ENCODE measurements at places on chromosomes 2 and 18.

DNA sequence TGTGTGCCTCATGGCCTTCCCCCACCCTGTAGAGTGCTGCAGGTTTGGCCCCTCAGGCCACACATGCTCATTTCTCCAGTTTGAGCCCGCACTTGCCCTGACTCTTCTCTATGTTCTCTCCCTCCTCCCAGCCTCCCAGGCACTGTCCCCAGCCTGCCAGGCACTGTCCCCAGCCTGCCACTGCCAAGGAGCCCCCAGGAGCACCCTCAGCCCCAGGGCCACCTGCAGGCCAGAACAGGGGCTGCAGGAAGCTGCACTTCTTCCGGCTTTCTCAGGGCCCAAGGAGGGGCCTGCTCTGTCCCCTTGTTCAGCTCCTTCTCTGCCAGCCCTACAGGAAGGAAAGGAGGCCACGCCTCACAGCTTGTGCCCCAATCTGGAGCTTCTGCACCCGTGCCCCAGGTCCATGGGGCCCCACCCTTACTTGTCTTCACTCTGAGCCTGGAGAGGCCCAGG is 31.6 kb downstream of the CYP26B1 start:
- DNase-seq: no peak

- peak; percentile 46 for DNase-seq
These were observed 8.5 kb downstream of the ESPNL start for GRCh38 chr2:238108423-238109183.

GRCh38 chr2:217077831-217078407 is 218.1 kb upstream of the TNP1 start:
- DNase-seq: no peak

- DNase-seq: peak; percentile 18
These were observed 36.3 kb downstream of the STAT4 start for GRCh38 chr2:191114403-191114886.

DNA sequence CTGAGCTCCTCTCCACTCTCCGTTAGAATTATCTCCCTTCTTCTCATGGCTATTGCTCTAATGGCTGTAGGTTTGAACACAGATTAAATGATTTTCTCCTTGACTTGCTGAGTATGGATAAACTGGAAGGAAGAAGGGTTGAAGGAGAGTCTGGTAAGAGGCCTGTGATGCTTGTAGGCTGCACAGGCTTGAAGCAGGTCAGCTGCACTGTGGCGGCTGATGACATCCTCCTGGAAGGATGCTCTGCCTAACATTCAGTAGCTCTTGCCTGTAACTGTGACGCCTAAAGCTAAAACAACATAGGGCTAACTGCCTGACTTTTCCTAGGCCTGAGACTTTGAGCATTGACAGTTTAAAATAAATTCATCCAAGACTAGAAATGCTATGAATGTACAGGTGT is 166.3 kb downstream of the MREG start:
- no peak for DNase-seq

DNA sequence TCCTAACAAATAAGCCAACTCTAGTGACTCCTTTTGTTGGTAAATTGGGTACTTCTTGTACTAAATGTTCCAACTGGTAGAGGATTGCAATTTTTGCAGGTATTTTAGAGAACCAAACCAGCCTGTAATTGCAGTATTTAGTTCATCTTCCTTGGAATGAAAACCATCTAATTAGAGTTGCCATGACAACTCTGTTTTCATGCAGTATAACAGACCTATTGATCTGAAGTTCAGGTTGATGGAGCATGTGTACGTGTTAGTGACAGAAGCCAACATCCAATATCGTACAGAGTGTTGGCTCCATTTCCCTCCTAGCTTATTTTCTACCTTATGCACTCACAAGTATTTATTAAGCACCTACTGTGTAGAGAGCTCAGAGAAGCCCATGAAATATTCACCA is 176.3 kb upstream of the FOSL2 start:
- DNase-seq: no peak

DNA sequence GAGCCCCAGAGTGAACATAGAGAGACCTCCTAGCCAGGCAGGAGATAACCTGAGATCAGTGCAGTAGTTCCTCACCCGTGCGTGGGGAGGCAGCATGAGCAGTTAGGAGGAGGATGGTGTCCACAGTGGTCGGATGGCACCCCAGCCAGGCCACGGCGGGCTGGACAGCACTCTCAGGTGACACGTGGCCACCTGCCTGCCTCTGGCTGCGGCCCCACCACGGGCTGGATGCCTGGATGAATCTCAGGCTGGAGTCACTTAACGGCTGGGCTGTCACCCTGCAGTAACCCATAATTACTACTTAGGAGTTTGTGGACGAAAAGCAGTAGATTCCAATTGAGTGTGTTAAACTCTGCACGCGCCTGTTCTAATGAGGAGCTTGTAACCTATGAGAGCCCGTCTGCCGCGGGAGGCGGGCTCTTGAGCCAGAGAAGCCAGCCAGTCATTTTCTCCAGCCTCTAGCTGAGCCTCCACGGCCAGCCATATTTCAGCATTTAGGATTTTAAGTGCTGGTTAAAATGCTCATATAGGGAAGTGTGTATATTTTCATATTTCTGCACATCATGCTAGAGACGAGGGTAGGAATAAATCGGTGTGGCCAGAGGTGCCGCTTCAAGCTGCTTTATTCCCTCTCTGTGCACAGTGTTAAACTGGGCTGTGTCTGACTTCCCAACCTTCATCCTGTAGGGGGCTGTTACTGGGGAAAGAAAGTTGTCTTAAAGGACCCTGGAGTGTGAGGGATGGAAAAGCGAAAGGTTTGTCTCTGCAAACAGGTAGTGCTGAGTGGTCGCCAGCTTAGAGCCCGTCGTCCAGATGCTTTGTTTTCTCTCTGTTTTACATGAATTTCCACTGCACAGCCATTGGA is 144.0 kb downstream of the GLI2 start:
- DNase-seq: no peak

DNA sequence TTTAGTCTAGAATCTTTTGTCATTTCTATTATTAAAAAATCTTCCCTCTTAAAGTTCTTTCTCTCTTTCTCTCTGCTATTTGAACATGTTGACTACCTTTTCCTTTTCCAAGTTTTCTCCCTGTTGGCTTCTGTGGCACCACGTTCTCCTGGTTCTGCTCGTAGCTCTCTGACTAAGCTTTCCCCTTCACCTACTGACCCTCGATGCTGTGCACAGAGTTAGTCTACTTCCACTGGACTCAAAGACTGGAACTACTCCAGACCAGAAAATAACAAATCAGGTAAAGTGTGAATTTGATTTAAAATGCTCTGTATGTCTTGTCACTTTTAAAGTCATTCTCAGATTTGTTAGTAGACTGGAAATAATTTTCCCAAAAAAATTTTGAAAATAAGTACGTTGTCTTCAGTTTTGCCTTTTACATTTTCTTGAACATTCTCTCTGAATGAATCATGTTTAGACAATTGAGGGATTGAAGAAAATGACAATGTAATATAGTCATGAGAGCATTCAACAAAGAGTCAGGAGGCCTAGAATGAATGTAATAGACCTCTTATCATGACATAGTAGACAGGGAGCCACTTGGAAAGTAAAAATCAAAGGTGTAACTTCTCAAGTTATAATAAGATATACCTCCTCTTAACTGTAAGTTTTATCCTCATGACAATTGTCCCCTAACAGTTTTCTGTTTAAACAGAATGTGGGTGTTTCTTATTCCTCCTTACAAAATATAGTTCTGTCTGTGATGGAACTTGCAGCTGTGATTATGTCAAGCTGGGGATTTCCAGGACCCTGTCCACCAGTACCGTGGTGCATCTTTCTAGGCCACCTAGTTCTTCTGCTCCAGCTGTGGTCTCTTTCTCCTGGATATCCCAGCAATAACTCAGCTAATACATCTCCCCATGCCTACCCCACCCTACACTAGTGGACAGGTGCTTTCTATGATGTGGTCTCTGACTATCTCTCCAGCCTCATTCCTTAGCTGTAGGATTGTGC is 25.5 kb downstream of the ITPRID2 start:
- DNase-seq: no peak

DNA sequence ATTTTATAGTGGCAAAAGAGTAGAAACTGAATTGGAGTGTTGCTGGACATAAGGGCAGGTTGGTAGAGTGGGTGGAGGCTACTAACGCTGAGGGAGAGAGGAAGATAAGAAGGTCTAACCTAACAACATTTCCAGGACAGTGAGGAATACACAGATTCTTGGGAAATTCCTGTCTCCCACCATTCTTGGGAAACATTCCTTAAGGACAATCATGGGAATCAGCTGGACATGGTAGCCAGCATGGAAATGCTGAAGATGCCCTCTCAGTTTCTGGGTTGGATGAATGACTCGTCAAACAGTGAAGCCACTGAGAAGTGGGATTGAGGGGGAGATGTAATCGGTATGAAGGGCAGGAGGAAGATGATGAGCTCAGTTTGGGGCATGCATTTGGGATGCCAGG is 265.4 kb downstream of the AFF3 start:
- no peak for DNase-seq

- DNase-seq: no peak
These were observed 19.6 kb downstream of the MSH2 start for GRCh38 chr2:47422560-47422959.

DNA sequence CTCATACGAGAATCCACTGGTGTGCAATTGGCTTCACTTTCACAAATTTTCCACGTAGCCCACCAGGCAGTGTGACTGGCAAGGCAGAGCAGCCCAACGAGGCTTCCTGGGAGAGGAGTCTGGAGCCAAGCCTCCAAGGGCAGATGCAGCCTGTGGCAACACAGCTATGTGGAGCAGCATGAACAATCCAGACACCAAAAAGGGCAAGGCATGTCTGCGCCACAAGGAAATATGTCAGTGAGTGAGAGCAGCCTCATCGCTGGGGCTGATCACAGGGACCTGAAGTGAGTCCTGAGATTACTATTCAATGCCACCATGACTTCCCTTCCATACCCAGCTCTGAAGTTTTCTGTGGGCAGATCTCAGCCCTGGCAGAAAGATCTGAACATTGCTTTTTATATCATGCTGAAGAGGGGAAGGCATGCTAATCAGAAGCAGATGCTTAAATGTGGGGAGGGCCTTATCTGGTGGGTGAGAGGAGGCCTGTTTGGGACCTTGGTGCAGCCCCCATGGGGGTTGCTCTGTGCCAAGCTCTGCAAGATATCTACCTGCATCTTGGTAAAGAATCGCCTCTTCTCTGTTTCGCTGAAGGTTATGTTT is 40.0 kb upstream of the PUM2 start:
- DNase-seq: no peak

DNA sequence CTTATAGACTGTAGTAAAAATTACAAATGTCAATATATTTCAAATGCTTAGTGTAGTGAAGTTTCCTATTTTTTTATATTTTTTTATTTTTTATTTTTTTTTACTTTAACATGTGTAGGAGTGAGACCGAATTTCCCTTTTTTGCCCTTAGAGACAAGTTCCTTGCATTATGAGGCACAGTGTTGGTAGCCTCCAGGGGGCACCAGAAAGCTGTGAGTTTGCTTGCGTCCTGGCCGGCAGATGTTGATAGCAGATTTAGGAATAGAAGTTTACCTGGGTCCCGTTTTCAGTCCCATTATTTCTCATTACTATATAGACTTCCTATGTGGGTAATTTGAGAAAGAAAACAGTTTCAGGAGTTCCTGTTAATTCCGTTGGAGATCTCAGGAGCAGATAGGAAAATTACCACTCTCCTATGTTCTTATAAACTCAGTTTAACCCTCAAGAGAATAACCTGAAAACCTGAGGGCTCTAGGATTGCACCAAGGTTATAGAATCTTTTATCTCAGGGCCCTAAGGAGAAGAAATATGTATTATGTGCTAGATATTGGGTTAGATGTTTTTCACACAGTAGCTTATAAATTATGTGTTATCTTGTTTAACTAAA is 157.5 kb upstream of the SESTD1 start:
- DNase-seq: peak; percentile 7

- no peak for DNase-seq
These were observed 62.5 kb downstream of the PHLPP1 start for GRCh38 chr18:62777814-62778213.

GRCh38 chr2:201618744-201619662 is 24.3 kb downstream of the TMEM237 start:
- no peak for DNase-seq

DNA sequence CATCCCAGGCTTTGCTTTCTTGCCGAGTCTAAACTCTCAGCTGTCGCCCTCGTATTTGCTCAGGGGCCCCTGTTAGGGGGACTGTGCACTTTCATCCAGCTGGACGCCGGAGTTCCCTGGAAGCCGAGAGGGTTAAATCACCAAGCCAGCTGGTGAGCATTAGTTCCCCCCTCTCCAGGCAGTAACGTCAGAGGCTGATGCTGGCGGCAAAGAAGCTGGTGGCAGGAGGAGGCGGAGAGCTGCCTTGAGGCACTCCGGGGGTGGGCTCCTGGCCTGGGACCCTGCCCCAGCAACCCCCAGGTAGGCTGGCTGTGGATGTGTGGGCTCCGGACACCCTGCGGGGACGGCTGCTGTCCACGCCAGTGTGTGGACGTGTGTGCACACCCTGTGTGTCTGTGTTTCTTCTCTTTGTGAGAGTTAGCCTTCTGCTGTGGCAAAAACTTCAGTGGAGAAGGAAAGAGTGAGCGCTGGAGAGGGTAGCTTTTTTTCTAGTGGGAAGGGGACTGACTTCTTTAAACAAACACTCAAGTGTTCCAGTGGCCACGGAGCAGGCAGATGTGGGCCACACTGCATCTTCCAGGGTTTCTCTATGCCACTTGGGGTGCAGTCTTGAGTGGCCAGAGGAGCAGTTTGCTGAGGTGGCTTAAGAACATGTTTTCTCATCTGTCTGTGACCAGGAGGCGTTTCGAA is 84.7 kb downstream of the GLI2 start:
- DNase-seq: no peak

DNA sequence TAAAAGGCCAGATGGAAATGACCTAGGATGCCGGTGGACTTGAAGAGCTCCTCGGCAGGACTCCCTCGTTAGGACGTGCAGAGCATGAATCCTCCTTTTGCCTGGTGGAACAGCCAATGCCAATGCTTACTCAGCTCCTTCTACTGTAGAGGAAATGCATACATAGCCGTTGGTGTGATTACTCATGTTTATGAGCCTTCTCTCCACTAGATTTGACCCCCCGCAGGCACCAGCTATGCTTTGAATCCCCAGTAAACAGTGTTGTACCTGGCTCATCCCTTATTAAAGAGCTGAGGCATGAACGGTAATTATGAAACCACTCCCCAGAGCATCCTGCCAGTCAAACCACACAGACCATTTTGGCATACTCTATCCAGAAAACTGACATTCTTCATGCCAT is 172.8 kb downstream of the ANTXR1 start:
- DNase-seq: no peak

DNA sequence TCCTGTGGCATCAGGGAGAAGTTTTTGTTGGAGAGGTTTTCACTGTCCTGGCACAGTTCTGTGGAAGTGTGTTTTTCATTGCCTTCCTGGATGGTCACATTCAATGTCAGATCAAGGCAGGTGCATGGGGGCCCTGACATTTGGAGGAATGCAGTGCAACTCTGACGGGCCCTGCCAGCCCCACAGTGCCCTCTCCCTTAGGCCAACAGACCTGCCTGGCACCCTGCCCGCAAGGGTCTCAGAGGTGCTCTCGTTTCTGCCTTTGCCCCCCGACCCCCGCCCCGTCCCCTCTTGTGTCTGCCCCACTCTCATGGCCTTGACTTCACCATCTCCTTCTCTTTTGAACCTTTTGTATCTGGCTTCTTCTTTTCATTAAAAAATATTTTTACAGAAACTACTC is 257.2 kb upstream of the HDAC4 start:
- DNase-seq: no peak

GRCh38 chr2:109472974-109473373 is 140.8 kb downstream of the SEPTIN10 start:
- no peak for DNase-seq

GRCh38 chr2:54052825-54053718 is 62.3 kb upstream of the ACYP2 start:
- DNase-seq: no peak

GRCh38 chr18:52716973-52717372 is 377.0 kb downstream of the DCC start:
- DNase-seq: no peak

Measured in GM18507 (cell line).